Mucosa of gallbladder (tissue), 1 donor: ENCODE measurements at places on chromosomes 2 and 18. TPM values are rescaled to one million over a fixed set of nuclear protein-coding genes. Genes with fewer than 3 reads are reported as not detected.

The CYRIA gene
- total RNA-seq: 7.0 TPM

The LRP1B gene
- total RNA-seq: 0.26 TPM

The ITGAV gene
- 71.9 TPM for total RNA-seq

The MAP2 gene
- 43.9 TPM for total RNA-seq

The RNF152 gene
- total RNA-seq: 18.2 TPM

The RNF144A gene
- total RNA-seq: 15.4 TPM

The RBM43 gene
- total RNA-seq: 8.8 TPM

The ERICH2 gene
- 0.86 TPM for total RNA-seq

The GALNT1 gene
- 72.7 TPM for total RNA-seq

The KCNE4 gene
- 7.4 TPM for total RNA-seq

The GAL3ST2 gene
- total RNA-seq: 26.4 TPM

The DNAH7 gene
- total RNA-seq: 5.0 TPM

The TGFA gene
- 51.0 TPM for total RNA-seq

The C2orf81 gene
- 12.9 TPM for total RNA-seq

The COPS7B gene
- total RNA-seq: 36.9 TPM

The NAT8 gene
- 2.4 TPM for total RNA-seq

The COL4A3 gene
- 16.0 TPM for total RNA-seq

The CRIM1 gene
- 153 TPM for total RNA-seq
